ENCODE measurements at places on chromosomes 4 and X.

GRCh38 chr4:6494431-6495295, 22.2 kb upstream of the PPP2R2C start:
- DNase-seq: no peak

GRCh38 chrX:19849464-19850080, 37.8 kb downstream of the SH3KBP1 start:
- DNase-seq: no peak

DNA sequence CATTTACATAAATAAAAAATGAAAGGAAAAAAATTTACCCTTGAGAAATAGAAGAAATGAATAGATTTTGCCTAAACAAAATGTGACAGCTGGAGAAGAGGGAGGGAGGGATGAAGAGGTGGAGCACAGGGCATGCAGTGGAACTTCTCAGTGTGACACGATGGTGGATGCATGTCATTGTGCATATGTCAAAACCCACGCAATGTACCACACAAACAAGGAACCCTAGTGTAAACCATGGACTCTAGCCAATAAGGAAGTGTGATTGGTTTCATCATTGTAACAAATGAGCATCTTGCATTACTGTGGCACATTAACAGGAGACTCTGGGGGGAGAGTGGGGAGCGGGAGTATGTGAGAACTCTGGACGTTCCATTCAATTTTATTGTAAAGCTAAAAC, 58.6 kb downstream of the GATB start:
- DNase-seq: no peak

DNA sequence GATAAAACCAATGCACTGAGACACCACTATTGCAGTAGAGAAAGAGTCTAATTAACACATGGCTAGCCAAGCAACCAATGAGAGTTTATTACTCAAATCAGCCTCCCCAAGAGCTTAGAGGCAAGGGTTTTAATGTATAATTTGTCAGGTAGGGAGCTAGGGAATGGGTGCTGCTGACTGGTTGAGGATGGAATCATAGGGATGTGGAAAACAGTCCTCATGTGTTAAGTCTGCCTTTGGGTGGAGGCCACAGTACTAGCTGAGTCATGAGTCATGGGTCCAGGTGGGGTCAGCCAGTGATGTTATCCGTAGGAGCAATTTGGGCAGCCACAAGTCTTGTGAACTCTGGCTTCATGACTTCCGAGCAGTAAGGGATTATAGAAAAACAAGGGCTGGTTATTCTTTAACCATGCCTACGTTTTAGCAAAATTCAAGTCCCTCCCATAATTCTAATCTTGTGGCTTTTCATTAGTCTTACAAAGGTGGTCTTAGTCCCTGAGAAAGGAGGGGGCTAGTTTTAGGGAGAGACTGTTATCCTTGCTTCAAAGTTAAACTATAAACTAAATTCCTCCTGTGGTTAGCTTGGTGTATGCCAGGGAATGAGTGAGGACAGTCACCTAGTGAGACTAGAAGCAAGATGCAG, 25.1 kb upstream of the PLAC8 start:
- DNase-seq: no peak

- no peak for DNase-seq
These were observed 29.1 kb downstream of the SETD7 start for GRCh38 chr4:139526928-139527327.

DNA sequence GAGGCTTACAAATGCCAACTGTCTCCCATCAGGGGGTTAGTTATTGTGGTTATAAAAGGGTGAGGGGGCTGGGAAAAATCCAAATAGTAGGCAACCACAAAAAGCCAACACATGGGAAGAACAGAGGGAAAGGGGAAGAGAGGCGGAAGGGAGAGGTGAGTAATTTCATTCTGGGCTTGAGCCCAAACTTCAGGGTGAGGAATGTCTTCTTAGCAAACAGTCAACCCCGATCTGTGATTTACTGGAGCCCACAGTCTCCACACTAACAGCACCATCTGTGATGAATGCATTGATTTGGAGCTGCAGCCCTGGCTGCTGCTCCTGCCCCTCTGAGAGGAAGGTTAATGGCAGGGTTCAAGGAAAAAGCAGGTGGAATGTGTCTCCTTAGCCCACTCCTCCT, 162.2 kb upstream of the GPR101 start:
- DNase-seq: no peak

- no peak for DNase-seq
These were observed 170.3 kb downstream of the MOSPD2 start for GRCh38 chrX:15043538-15043937.

GRCh38 chr4:15562623-15563022, 92.5 kb downstream of the FBXL5 start:
- peak; percentile 1 for DNase-seq

GRCh38 chr4:168884251-168885124, 125.6 kb downstream of the CBR4 start:
- no peak for DNase-seq

DNA sequence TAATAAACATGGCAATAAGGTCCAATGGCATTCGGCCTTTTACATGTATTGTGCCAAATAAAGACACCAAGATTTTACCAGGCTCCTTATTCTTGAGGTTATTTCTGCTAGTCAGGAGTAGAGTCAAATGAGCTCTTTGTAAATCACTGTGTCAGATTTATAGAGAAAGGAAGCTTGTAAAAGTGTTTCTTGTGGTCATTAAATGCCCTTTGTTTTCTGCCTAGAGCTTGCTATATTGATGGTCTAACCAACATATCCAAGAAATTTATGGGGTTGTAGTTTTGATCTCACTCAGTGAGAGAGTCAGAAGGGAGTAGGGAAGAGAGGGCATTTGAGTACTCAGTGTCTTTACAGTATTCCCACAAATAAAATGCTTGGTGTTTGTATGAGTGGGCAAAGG, 86.2 kb upstream of the FRMPD4 start:
- DNase-seq: no peak

- DNase-seq: no peak
These were observed 15.2 kb upstream of the KIAA0232 start for GRCh38 chr4:6767386-6767747.
